ENCODE measurements at places on chromosomes 2 and 18.

GRCh38 chr2:204437815-204438756 is 107.2 kb upstream of the PARD3B start:
- DNase-seq: no peak

DNA sequence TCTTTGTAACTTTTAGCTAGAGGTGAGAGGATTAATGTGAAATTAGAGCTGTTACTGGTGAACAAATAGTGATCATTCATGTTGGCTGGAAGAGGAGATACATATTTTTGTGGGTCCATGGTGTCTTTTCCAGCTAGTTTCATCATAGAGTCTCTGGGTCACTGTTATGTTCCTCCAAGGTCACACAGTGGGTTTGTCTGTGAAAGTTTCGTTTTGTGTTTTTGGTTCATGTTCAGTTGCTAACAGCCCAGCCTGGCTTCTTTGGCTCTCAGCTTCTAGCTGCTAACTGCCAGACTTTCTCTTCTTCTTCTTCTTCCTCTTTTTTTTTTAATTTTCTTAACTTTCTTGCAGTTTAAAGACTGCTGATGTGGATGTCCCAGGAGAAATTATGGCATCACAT is 480.0 kb upstream of the SYT4 start:
- DNase-seq: no peak

GRCh38 chr2:188725746-188726360 is 248.3 kb upstream of the COL3A1 start:
- no peak for DNase-seq

GRCh38 chr2:178246696-178247095 is 52.4 kb downstream of the OSBPL6 start:
- no peak for DNase-seq

GRCh38 chr2:100376836-100377235 is 40.6 kb downstream of the CHST10 start:
- DNase-seq: no peak

GRCh38 chr2:149001496-149001895 is 37.0 kb upstream of the LYPD6B start:
- no peak for DNase-seq

DNA sequence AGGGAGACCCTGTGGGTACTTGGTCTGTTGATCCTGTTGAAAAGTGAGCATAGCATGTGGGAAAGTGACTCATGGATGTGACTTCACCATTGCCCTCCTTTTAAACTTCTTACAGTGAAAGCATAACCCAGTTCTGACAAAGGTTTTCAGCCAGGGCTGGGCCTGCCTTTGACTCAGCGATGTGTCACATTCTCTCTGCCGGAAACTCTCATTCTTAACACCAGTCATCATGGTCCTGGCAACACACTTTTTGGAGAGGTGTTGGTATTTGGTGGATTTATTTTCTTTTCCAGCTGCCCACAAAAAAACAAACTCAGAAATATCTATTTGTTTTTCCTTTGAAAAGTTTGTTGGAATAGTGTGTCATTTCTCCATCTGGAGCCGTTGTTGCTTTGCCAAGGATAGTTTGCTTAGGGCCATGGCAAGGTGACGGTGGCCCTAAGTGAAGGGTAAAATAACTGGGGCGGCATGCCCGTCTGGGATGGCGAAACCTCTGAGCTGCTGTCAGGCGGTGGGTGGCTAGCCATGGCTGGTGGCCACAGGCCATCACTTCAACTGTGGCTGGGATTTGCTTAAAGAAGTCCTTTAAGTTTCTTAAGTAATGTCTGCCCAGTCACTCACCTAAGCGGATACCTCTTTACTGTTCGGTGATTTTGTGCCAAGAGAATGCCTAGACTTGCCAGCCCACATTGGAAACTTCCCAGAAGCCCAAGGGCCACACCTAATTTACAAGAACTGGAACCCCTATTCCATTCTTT is 123.3 kb downstream of the LTBP1 start:
- no peak for DNase-seq

GRCh38 chr18:76923485-76924085 is 101.2 kb downstream of the ZNF236 start:
- DNase-seq: peak; percentile 41

DNA sequence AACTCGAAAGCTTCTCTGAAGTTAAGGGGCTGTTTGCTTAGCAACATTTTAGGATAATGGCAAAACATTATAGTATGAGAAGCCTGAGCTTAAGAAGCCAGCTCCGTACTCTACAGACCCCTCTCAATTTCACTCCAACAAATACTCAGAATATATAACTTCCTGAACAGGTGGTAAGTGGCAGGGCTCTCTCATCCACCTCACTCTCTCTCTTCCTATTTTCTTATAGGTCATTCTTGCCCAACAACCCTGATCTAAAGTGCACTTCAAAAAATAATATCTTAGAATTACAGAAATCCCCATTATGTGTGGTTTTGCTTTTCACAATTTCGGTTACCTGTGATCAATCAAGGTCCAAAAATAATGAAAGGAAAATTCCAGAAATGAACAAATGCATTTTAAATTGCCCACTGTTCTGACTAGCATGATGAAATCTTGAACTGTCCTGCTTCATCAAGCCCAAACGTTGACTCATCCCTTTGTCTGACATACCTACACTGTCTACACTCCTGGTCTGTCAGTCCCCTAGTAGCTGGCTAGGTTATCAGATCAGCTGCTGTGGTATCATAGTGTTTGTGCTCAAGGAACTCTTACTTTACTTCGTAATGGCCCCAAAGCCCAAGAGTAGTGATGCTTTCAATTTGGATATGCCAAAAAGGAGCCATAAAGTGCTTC is 122.8 kb upstream of the COL5A2 start:
- DNase-seq: no peak

DNA sequence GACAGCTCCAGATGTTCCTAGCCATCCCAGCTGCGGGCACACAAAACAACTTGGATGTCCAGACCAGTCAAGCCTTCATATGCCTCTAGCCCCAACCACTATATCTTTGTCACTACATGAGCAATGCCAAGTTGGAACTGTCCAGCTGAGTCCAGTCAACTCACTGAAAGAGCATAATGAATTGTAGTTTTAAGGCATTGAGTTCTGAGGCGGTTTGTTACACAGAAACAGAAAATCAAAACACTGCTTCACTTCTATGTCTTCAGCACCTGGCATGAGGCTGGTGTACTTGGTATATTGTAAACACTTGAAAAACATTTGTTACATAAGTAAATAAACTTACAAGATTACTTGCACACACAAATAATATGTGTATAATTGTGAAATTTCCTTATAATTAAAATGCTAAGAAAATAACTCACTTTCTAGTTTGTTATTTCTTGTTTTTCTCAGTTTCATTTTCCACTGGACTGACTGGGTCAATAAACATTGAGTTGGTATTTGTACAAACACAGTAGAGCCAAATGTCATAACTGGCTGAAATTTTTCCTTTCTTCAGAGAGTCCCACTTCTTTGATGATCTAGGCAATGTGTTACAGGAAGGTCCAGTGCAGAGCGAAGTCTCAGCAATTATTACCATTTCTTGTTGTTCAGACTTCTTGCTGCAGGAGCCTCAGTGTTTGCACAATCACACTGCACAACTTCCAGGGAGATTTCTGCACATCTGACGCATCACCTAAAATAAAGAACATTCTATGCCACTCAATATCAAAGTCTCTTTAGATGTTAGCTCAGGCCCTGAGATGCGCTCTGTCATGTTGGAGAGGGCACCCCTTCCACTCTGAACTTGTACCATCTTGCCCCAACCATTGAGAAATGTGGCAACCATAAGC is 38.2 kb upstream of the DPP4 start:
- no peak for DNase-seq

DNA sequence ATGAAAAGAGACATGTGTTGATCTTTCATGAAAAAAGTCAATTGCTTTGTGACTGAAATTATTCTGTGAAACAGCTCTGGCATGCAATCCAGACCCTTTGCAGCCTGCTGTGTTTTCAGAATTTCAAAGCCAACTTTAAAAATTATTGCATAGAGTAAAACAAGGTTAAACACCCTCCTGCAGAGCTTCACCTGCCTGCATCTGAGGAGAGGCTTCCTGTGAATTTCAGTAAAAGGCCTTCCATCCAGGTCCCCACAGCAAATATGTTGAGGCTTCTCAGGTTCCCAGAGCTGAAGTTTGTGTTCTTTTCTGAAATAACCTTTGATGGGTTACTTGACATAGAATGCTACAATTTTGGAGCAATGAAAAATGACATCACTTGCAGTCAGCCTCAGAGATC is 4.1 kb downstream of the XIRP2 start:
- DNase-seq: no peak

DNA sequence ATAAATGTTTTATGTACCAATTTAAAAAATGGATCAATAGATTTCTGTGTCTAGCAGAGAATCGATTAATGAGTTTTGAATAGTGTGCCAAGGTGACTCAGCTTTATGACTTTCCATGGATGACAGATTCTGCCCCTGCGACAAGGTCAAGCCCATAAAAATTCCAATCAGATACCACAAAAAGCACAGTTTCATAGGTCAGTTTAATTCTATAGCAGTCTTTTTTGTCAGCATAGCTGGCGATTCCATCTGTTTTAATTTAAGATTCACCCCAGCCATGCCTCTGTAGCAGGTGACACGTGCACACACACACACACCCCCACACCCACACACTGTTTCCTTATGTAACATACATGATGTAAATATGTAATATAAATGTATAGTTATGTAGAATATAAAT is 28.9 kb downstream of the RAB31 start:
- DNase-seq: no peak

DNA sequence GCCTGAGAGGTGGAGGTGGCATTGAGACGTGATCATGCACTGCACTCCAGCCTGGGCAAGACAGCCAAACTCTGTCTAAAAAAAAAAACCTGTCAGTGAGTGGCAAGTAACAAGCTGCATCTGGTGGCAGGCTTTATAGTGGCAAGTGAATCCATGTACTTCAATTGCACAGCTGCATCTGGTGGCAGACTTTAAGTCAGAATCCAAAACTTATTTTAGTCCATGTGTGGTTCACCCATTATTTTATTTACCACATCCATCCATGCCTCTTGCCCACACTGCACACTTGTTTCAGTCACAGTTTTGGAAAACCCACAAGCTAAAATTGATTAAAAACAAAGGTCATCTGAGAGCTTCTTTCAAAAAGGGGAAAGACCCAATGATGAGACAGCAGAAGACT is 1636.4 kb upstream of the NXPH2 start:
- DNase-seq: no peak

GRCh38 chr2:67268797-67269196 is 128.3 kb upstream of the ETAA1 start:
- no peak for DNase-seq

DNA sequence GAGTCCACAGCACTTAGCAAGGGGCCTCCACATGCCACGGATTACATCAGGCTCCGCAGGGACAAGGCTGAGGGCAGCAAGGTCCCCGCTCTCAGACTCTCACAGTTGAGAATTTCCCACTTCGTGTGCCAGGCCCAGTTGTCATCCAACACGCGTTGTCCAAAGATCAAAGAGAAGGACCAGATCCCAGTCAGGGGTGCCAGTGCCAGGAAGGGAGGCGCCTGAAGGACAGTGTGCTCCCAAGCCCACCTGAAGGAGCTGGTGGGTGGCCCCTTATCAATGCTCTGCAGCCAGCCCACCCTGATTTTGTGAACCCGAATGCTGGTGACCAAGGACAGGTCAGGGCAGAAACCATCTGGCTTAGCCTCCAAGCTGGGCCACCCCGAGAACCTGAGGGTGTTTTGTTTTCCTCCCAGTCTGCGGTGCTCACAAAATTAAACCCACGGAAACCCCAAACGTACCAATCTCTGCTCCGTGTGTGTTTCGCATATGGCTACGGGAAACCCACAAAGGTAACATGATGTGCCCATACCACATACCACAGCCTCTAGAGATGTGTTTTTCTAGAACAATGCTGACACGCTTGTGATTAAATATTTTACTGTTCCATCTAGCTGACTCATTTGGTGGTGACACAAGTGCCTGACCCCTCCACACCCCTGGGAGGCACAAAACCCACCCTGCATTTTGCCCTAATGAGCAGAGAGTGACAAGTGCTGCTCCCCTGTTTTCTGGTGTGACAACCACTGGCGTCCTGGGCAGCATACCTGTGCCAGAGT is 24.5 kb downstream of the CRACDL start:
- no peak for DNase-seq

GRCh38 chr18:58990720-58991119 is 126.0 kb downstream of the ZNF532 start:
- DNase-seq: no peak

- no peak for DNase-seq
Measured at GRCh38 chr2:133506996-133507395, 61.3 kb downstream of the NCKAP5 start.

DNA sequence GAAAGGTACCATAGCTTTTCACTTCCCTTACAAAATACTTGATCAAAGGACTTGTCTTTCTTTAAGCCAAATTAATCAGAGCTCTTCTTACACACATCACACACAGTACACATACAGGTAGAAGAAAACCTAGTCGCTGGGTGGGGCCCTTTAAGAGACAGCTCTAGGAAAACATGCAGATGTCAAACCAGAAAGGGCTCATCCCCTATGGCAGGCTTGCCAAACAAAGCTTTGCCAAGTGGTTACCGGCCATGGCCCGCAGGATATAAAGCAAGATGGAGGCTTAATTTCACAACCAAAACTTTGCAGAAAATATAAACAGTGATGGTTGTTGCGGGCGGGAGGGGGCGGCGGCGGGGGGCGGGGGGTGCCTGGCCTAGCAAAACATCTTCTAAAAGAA is 2156.0 kb upstream of the PIK3C3 start:
- no peak for DNase-seq

- DNase-seq: no peak
Measured at GRCh38 chr18:3594760-3595368, 144.9 kb downstream of the TGIF1 start.

GRCh38 chr2:119746836-119747686 is 12.7 kb upstream of the PTPN4 start:
- no peak for DNase-seq

DNA sequence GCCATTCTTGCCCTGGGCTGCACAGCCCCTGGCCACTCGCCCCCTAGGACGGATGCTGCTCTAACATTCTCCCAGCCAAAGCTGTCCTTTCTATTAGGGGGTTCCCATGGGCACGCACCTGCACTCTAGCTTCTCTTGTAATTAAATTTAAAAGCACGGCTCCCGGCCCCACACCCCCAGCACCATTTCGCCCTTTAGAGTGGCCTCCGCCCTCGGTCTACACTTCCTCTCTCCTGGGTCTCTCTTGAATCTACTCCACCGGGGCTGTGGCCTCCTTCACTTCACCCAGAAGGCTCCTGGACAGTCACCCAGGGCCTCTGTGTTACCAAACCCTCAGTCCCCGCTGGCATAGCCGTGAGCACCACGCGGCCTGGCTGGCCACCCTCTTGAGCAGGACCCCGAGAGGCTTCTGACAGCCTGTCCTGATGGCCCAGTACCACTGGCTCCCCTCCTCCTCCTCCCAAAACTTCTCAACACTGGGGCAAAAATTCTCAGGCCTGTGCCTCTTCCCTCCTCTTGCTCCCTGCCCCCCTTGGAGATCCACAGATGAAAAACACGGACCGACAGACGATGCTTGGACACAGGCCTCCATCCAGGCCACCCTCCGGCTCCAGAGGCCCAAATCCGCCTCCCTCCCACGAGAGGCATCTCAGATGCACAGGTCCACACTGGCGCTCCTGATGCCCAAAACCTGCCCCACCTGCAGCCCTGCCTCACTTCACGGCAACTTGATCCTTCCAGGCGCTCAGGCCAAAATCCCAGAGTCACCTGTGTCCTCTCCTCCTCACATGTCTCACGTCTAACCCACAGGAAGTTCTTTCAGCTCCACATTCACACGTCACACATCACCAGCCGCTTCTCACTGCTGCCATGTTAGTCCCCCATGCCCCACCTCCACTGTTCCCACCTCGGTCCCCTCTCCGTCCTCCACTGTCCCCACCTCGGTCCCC is 6.9 kb upstream of the RAB17 start:
- DNase-seq: no peak
